Stimulated activated CD8-positive, alpha-beta memory T cell treated with anti-CD3 and anti-CD28 coated beads, Interleukin-12 subunit alpha, Interleukin-12 subunit beta, amount 100 ng/mL, for 4 hours (primary cell): ENCODE measurements at places on chromosomes 13 and 19.

GRCh38 chr13:76383676-76384461, 502.3 kb downstream of the KCTD12 start:
- DNase-seq = no peak

- DNase-seq = no peak
These were observed 3.4 kb upstream of the TMED1 start for GRCh38 chr19:10839114-10840050.

DNA sequence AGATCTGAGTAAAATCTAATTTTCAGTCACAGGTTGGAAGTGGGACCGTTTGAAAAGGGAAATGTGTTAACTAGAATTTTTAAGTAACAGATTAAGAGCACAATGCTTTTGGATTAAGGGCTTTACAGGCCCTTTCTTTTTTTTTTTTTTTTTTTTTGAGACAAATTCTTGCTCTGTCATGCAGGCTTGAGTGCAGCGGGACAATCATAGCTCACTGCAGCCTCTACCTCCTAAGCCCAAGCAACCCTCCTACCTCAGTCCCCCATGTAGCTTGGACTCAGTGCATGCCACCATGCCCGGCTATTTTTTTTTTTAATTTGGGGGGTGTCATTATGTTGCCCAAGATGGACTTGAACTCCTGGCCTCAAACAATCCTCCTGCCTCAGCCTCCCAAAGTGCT, 363.7 kb downstream of the LIG4 start:
- DNase-seq = no peak

DNA sequence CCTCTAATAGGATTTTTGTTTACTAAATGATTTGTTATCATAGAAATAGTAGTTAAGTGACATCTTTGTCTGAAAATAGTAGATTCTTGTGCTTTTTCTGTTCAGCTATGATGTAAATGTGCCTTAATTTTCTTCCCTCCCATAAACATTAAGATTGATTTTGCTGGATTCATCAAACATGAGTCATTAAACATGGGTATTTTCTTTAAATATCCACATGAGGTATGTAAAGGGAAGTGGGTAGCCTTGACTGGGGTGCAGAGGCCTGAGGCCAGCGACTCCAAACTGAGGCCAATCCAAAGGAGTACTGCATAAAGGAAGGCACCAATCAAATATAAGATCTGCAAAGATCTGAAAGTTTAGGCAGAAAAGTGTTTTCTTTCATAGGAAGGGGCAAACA, 3.7 kb downstream of the ZNF136 start:
- DNase-seq = no peak

DNA sequence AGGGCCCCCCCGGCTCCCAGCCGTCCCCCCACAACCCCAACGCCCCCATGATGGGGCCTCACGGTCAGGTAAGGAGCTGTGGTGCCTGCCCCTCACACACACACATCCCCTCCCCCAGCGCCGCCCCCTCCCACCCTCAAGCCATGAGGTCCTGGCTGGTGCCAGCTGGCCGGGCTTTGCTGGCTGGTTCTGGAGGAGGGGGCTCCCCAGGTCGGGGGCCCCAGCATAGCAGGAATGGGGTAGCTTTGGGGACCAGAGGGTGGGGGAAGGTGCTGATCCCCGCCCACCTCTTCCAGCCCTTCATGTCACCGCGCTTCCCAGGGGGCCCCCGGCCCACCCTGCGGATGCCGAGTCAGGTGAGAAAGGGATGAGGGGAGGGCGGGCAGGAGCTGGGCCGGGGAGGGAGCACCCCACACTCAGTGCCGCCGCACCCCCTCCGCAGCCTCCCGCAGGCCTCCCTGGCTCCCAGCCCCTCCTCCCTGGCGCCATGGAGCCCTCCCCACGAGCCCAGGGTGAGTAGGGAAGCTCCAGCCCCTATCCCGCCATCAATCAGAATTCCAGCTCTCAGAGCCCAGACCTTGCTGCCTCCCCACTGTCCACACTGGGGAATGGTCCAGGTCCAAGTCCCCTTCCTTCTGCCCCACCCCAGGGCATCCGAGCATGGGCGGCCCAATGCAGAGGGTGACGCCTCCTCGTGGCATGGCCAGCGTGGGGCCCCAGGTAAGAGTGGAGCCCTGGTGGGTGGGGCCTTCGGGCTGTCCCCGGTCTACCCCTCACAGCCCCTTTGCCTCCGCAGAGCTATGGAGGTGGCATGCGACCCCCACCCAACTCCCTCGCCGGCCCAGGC, 6.4 kb downstream of the ISYNA1 start:
- DNase-seq = no peak

DNA sequence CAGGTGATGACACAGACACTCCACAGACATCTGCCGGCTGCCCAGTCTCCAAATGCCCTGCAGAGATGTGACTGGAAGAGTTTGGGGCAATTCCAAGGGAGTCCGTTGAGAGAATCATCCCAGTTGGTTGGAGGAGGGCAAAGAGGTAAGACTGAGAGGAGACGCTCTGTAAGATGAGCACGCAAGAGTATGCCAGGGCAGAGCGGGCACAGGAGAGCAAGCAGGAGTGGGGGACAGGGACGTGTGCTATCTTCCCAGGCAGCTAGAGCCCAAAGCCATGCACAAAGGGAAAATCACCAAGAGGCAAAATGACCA, 156.3 kb upstream of the TSHZ3 start:
- DNase-seq = no peak

DNA sequence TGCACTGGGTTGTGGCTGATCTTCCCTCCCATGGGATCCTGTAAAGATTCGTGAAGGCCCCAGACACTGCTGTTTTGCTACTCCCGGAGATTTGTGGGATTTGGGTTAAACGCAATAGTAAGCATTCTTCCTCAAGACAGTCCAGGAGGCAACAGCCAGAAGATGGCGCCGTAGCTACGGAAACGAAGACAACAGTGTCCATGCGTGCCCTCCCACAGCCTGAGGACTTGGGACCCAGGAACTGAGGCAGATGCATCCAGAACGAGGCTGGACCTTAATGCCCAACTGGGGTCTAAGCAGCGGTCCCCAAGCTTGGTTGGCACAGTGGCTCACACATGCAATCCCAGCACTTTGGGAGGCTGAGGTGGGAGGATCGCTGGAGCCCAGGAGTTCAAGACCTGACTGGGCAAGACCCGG, 57.6 kb upstream of the ZNF507 start:
- no peak for DNase-seq

DNA sequence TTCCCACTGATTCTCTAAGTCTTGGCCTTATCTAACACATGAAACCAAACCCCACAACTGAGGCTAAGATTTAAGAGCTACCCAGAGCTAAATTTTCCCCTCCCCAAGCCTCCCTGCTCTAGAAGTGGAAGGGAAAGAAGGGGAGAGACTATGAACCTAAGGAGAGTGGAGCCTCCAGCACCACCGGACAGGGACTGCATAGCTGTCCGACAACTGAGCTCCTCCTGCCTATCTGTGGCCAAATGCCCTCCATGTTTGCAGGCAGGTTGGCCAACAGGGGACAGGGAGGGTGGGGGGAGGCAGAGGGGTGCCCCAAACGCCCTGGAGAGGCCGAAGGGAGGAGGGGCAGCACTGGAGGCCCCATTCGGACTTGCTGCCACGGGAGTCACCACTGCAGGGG, 6.0 kb upstream of the NAPA start:
- no peak for DNase-seq

DNA sequence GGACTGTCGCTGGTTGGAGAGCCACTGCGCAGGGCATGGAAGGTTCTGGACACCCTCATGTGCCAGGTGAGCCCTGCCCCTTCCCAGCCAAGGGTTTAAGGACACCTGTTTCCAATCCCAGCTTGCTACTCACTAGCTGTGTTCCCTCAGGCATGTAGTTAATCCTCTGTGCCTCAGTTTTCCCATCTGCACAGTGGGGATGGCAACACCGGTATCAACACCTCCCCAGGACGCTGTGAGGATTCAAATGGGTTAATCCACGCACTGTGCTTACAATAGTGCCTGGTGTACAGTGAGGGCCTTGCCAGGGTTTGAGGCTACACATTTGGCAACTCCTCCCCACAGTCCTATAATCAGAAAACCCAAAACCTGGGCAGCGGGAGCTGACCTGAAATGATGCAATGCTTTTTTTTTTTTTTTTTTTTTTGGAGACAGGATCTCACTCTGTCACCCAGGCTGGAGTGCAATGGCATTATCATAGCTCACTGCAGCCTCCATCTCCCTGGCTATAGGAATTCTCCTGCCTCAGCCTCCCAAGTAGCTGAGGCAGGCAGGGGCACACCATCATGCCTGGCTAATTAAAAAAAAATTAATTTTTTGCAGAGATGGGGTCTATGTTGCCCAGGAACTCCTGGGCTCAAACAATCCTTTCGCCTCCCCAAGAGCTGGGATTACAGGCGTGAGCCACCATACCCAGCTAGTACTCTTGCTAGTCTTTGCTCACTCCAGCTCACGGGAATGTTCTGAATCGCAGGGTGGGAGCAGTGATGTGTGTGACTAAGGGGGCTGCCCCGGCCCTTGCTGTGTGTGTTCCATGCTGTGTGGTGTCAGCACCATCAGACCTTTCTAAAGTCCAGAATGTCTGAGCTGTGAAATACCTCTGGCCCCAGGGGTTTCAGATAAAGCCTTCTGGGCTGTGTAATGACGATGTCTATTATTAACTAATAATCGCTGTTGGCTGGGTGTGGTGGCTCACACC, 2.3 kb downstream of the ACP4 start:
- DNase-seq = no peak

DNA sequence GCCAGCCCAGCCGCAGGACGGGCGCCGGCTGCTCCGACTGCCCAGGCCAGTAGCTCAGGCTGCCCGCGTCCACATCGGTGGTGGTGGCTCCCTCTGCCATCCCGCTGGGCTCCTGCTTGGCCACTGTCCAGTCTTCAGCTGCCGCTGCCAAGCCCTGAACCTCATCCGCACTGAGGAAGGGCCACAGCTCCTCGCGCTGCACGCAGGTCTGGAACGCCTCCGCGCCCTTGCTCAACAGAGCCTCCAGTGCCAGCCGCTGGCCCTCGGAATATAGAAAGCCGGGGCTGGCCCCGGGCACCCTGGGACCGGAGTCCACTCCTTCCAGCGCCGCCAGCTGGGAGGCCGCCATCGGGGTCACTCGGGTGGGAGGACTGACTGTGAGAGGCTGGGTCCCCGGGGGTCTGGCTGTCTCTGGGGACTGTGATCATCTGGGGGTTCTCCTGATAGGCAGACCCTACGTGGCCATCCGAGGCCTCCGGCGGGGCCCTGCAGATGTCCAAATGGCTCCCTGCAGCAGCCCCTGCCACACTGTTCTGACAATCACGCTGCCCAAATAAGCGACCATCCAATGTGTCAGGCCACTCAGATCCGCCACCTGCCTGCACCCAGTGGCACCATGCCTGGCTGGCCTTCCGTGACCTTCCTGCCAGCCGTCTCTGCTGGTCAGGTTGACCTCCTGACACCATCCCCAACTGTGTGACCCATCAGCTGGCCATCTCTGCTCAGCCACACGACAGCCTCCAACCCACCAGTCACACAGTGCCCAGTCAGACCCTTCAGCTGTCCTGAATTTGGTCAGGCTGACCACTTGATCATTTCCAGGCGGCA, 1.6 kb downstream of the FAM83E start:
- no peak for DNase-seq

DNA sequence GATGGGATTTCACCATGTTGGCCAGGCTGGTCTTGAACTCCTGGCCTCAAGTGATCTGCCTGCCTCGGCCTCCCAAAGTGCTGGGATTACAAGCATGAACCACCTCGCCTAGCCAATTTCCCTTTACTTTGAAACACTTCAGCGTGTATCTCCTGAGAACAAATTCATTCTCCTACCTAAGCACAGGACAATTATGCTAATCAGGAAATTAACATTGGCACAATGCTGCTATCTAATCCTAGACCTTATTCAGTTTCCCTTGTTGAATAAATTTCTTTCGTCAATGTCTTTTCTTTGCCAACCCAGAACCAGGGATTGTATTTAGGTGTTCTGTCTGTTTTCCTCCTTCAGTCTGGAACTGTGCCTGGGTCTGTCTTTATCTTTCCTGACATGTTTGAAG, 67.8 kb downstream of the MAP4K1 start:
- DNase-seq = no peak

DNA sequence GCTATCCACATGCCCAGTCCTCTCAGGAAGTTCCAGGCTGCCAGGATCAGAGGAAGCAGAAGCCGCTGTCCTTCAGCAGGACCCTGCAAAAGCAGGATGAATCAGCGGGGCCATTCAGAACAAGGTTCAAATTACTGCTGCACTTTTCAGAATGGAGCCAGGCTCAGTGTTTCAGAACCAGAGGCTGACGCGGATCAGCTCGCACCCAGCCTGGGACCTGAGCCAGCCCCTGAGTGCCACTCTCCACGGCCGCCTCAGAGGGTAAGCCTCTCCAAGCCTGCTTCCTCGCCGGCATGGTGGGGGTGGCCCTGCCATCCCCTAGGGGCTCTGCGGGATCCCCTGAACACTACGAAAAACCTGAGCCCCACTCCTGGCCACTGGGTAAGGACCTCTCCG, 24.7 kb downstream of the RASA3 start:
- no peak for DNase-seq

GRCh38 chr13:39037410-39037879, 444 bp downstream of the PROSER1 start:
- peak; percentile 7 for DNase-seq

GRCh38 chr13:97043302-97043701, 49.0 kb upstream of the OXGR1 start:
- DNase-seq = no peak

DNA sequence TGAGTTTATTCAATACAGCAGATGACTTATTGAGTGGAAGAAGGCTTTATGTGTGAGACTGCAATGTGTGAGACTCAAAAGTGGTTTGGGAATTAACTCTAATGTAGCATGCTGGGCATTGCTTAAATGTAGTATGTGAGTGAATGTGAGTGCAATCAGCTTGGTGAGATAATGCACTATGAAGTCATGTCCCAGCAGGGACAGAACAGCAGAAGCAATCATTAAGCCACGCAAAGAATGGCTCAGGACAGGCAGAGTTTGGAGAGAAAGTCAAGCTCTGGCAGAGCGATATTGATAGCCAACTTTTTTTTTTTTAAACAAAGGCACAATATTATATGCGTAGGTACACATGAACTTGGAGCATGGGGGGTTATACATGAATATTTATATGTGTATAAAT, 597.7 kb downstream of the GPC6 start:
- DNase-seq = no peak

GRCh38 chr13:23979361-23980159, 82.3 kb upstream of the C1QTNF9B start:
- DNase-seq = peak; percentile 8

GRCh38 chr13:110957181-110957884, 42.5 kb upstream of the ANKRD10 start:
- no peak for DNase-seq

DNA sequence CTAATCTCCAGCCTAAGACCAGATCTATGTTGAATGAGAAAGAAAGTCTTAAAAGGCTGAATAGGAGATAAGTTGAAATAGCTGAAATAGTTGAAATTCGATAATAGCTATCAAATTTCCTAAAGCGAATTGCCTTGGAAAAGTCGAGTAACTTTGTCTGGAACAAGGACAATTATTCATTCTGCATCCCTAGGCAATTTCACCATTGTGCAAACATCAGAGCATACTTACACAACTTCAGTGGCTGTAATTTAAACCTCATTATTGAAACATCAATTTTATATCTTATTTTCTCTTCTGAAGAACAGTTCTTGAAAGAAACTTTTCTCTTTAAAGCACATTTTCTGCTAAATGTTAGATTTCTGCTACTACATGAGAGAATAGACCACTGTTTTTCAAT, 13.6 kb downstream of the TNFSF13B start:
- no peak for DNase-seq

GRCh38 chr13:112207129-112207528, 140.2 kb downstream of the SOX1 start:
- DNase-seq = no peak

GRCh38 chr13:67043901-67044300, 186.2 kb downstream of the PCDH9 start:
- no peak for DNase-seq
